ENCODE measurements at places on chromosomes 13 and 19.

DNA sequence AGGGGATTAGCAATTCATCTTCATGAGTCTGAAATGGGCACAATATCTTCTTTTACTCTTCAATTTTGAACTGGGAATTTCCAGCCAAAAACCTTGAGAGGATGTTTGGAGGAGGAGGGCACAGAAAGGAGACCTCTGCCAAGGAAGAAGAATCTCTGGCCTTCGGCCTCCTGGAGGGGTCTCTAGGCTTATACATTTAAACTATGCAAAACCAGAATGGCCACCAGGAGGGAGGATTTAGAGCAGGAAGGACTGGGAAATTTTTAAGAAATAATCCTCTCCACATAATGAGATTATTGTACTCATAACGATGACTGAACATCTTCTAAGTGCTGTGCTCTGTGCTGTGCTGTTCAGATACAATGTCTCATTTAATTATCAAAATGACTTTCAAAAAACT lies 325.9 kb downstream of the NDFIP2 start:
- no peak for DNase-seq

- no peak for DNase-seq
Measured at GRCh38 chr13:67841071-67841470, 610.9 kb upstream of the PCDH9 start.

DNA sequence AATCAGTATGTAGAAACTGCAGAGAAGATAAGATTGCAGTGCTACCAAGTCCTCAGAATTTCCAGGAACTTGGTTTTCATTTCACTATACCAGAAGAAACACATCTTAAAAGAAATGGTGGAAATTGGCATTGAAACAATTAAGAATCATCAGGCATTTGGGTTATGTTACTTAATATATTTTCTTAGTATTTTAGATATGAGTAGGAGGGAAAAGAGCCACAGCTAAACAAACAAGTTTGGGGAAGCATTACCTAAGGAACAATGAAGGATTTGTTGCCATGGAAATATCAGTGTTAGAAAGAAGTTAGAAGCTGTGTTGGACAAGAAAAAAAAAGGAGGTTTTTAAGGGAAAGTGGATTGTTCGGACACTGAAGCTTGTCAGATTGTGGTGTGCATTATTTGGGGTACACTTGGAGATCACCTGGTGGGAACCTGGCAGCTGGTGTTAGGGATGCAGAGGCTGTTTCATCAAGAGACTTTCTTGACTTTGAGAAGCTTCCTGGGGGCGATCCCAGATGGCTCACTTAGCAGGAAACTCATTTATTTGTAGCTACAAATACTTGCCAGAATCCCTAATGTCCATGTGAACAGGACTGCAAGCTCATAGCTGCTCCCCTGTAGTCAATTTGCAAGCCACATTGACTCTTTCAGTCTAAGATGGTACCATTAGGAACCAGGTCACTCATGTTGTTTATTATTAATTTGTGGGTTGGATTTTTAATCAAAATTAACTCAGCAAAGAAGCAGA lies 246.7 kb downstream of the RFC3 start:
- DNase-seq = no peak

- no peak for DNase-seq
Measured at GRCh38 chr13:65763811-65764210, 1466.3 kb downstream of the PCDH9 start.

DNA sequence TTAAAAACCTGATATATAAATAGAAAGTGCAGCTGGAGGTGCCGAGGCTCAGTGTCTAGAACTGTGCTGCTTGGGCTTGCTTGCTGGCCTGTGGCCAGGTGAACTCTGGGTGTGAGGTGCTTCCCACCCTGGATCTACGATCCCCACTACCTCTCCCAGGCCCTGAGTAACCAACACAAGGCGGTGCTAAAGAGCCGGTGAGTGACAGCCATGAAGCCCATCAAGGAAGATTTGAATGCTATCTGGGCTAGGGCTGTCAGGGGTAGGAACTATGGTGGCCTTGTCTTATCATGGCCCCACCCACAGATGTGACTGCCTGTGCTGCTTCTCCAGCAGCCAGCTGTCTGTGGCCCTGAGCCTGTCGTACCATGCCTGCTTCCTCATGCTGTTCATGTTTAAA lies 25.6 kb upstream of the ZNF91 start:
- no peak for DNase-seq

All from GM03348 (cell line).